SK-MEL-5 (cell line): ENCODE measurements at places on chromosomes 12 and 14.

- no peak for DNase-seq
Observed at GRCh38 chr12:83271201-83271600, 584.5 kb downstream of the TMTC2 start.

DNA sequence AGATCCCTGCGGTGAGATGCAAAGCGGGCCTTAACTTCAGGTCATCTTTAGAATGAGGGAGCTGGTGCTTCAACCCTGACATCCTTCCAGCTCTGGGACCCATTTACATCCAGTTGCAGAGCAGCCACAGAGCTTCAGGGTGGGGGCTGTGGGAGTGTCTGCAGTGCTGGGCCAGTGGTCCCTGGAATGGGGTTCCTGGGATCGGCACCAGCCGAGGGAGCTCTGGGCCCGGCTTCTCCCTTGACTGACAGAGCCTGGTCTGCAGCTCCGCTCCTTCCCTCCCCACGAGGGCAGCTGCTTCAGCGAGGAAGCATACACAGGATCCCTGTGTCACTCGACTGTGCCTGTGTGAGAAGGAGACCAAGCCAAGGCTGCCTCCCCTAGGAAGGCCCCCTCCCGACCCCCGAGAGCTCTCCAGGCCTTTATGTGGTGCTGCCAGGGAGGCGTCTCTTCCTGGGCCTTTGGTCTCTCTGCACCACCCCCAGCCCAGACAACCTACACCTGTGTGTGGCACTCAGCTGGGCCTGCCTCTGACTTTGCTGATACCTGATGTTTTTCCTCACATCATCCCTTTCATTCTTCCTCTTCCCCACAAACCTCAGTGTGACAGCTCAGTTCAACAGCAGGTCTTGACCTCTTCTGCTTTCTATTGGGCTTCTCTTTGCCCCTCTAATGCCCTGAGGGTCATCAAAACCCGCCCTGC, 48.1 kb upstream of the RIN3 start:
- no peak for DNase-seq

GRCh38 chr12:22627371-22627770, 2.4 kb downstream of the ETNK1 start:
- DNase-seq = no peak

GRCh38 chr12:64058541-64059265, 163.4 kb downstream of the KICS2 start:
- DNase-seq = no peak

- DNase-seq = no peak
Observed at GRCh38 chr12:45674181-45674977, 55.1 kb upstream of the ARID2 start.

- DNase-seq = no peak
Observed at GRCh38 chr12:119153477-119154434, 25.0 kb upstream of the HSPB8 start.

DNA sequence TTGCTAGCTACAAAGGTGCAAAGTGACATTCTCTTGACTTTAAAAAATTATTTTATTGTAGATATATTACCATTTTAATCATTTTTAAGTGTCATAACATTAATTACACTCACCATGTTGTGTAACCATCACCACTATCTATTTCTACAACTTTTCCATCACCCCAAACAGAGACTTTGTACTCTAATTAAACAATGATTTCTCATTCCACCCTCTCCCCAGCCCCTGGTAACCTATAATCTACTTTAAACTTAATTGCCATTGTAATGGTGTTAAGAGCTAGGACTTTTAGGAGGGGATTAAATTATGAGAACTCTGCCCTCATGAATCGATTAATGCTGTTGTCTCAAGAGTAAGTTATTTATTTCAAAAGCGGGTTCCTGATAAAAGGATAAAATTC, 352.9 kb upstream of the SEL1L start:
- DNase-seq = no peak

GRCh38 chr14:88551094-88551870, 3.5 kb downstream of the PTPN21 start:
- DNase-seq = peak; percentile 74

DNA sequence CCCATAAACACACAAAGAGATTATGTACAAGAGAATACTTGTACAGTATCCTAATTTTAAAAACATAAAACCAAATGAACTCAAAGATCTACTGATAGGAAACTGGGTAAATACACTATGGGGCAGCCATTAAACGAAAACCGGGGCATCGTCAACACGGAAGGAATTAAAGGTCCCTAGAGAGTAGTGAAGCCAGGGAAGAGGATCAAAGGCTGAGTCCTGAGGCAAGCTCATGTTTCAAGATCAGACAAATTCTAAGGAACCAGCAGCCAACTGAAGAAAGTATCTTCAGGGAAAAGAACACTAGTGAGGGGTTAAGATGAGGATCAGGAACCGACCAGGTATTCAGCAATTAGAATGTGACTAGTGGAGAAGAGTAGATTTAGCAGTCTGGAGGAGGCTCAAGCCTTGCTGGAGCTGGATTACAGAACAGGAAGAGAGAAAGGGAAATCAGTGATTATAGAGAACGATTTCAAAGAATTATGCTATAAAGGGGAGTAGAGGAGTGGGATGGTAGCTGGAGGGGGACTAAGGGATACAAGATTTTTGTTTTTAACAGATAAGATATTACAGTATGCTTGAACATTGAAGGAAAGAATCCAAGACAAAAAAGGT, 23.7 kb downstream of the SEL1L start:
- peak; percentile 22 for DNase-seq

DNA sequence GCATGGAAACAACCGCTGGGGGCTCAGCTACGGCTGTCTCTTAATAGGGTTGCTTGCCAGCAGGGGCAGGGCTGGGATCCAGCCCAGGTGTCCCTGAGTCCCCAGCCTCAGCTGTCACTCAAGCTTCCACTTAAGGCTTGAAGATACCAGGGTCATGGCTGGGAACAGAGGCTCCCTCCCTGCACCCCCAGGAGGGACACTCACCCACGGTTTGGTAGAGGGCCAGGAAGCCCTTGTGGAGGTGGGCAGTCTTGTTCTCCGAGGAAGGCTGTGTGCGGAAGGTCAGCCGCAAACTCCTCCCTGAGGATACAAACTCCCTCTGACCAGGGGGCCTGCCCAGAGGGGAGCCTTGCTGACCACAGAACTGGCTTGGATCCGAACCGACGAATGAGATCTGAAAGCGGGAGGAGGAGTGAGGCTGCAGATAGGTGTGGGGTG, 7.3 kb downstream of the C1RL start:
- DNase-seq = no peak

DNA sequence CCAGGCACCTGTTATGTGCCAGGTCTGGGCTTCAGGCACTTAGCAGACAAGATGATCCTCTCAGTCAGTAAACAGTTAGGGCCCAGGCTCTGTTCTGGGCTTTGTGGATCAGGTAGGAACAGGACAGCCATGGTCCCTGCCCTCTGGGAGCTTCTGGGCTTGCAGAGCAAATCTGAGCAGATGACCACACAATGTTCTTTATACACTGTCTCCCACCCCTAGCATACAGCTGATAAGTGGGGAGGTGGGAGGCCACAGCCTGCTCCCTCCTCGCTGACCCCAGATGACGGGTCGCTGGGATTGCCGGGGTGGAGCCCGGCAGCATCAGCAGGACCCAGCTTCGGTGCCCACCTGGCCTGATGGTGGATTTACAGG, 53.1 kb upstream of the RIN3 start:
- no peak for DNase-seq

GRCh38 chr12:128052777-128053176, 214.2 kb upstream of the TMEM132C start:
- no peak for DNase-seq

GRCh38 chr12:89521364-89522223, 3.0 kb downstream of the GALNT4 start:
- DNase-seq = no peak

- DNase-seq = no peak
Observed at GRCh38 chr14:105682956-105683570, 156.7 kb downstream of the TMEM121 start.

GRCh38 chr14:49193332-49194065, 392.7 kb downstream of the RPS29 start:
- no peak for DNase-seq

GRCh38 chr14:75554482-75554881, 23.9 kb upstream of the FLVCR2 start:
- no peak for DNase-seq

- DNase-seq = no peak
Observed at GRCh38 chr12:4954621-4955354, 45.1 kb downstream of the KCNA1 start.

DNA sequence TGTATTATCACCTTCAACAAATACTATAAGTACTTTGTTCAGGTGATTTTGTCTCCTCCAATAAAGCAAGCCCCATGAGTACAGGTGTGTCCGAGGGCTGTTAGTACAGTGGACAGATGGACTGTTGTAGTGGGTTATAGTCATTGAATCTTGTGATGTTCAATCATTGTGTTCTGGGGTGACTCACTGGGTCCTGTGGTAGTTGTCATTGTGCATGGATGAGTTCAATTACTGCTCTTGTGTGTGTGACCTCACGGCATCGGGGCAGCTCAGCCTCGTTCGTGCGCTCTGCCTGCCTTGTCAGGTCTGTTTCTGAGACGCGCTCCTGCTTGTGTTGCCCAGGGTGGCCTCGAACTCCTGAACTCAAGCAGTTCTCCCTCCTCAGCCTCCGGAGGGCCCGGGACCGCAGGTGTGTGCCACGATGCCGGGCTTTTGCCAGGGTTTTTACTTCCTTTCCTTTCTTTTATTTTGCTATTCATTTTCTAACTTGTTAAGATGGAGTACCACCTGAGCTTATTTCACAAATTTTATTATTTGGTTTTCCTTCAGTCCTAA, 72.2 kb downstream of the DDX51 start:
- DNase-seq = no peak

DNA sequence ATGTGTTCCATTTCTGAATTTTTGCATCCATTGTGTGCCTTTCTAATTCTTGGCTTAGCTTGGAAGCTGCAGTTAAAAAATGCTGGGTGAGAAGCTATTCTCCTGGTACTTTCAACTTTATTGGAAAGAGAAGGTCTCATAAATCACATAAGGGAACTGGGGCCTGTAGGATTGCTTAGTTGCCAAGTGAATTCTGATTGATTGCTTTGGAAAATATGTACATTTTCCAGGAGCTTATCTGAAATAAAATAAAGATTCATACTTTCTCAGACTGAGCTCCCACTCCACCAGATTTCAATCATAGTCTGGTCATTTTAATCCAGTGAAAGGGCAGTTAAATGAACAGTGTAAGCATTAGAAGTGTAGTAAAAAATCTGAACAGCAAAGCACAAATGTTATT, 50.0 kb upstream of the PRICKLE1 start:
- DNase-seq = no peak

DNA sequence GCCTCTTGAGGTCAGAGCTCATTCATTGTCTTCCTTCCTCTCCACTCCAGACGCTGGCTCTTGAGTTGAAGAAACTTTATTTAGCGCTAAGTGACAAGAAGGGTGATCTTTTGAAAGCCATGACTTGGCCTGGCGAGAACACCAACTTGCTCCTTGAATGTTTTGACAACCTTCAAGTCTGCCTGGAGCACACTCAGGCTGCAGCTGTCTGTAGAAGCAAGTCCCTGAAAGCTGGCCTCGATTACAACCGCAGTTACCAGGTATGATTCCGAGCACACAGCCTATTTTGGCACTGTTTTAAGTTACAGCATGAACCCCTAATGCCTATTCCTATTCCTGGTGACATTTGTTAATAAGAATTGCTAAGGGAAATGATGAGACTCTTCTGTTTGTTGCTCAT, 167.6 kb downstream of the ESR2 start:
- no peak for DNase-seq

- peak; percentile 92 for DNase-seq
Observed at GRCh38 chr12:108638141-108638827, 4.6 kb upstream of the SELPLG start.

DNA sequence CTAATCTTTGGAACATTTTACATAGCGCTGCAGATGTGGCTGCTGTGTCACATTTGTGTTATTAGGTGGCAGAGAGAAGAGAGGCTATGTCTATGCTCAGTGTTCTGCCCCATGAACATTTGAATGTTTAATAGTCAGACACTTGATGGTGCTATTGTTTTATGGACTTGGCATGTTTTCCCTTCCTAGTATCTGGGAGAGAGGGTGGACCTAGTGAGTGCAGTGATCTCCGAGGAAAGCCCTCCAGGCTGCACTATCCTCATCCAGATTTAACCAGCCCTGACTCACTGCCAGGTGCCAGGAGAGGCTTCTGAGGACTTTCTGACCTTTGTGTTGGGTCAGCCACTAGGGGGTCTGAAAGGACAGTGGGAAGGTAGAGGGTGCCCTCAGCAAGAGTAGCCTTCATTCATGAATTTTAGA, 24.3 kb downstream of the ZFC3H1 start:
- DNase-seq = peak; percentile 52

DNA sequence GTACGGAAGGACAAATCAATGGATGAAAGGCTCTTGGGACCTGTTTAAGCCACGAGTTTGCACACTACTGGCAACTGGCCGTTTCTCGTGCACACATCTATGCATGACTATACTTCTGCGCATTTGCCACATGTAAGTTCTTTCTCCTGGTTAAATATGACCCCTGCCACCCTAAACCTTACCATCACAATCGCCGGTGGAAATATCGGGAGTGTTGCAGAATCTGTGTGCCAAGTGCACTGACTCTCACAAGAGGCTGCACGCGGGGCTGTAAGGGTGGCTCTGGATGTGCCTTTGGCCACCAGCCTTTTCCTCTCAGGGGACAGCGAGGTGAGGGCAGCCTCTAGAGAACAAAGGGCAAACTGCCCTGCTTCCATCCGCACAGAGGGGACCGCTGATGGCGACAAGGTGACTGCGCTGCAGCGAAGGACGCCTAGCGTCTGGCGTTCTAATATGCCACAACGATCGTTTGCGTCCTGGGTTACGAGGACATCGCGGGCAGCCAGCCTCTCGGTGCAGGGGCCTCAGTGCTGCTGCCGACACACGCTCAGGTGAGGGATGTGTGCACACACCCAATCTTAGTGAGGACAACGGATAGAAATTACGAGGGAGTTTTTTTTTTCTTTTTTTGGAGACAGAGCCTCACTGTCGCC, 232.2 kb downstream of the PCNX1 start:
- no peak for DNase-seq

GRCh38 chr14:21428930-21429329, 27.0 kb downstream of the CHD8 start:
- DNase-seq = no peak

DNA sequence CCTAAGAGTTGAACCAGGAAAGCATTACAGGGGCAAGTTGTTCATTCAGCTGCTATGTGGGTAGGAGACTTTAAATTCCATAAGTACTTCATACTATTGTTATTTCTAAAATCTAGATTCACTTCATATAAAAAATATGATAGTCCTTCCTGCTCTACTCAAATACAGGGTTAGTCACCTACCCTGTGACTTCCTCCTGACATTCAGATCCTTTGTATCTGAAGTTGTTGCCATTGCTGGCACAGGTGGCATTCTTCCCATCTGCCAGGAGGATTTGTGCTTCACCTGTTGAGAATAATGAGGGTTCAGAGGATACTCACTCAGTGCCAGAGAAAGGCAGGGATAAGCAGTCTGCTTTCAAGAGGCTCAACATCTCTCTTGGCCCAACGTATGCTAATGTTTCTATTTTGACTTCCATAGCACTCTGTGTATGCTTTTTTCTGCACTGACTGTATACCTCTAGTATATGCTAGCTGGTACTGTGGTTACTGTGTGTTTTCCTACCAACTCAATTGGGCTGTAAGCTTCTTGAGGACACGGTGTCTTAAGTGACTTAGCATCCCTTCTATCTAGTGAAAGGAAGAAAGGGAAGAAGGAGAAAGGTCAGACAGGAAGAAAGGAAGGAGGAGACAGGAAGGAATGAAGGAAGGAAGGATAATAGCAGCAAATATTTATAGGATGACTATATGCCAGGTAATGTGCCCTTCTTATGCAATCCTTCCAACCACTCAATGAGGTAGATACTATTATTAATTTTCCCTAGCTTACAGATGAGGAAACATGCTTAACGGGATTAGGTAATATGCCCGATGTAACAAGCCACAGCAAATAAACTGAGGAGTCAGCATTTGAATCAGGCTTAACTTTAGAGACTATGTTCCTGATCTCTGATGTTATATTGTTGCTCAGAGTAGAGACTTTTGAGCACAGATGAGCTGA, 38.5 kb upstream of the FGF6 start:
- no peak for DNase-seq
